ENCODE measurements at places on chromosomes 4 and X.

DNA sequence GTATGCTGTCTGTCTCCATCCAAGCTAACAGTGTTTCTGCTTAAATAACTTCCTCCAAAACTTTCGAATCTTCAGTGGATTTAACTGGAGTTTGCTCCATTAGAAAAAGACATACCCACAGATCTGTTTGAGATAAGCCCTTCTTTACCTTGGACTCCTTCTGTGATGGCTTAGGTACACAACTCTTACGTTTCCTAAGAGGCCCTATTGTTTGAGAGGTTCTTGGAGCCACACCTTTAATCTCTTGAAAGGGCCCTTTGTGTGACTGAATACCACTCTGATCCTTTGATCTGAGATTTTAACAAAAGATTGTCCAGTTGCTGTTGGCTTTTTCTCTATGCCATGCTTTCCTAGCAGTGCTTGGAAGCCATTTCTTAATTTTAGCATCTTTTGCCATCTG lies 92.5 kb downstream of the AKAP4 start:
- DNase-seq = no peak

DNA sequence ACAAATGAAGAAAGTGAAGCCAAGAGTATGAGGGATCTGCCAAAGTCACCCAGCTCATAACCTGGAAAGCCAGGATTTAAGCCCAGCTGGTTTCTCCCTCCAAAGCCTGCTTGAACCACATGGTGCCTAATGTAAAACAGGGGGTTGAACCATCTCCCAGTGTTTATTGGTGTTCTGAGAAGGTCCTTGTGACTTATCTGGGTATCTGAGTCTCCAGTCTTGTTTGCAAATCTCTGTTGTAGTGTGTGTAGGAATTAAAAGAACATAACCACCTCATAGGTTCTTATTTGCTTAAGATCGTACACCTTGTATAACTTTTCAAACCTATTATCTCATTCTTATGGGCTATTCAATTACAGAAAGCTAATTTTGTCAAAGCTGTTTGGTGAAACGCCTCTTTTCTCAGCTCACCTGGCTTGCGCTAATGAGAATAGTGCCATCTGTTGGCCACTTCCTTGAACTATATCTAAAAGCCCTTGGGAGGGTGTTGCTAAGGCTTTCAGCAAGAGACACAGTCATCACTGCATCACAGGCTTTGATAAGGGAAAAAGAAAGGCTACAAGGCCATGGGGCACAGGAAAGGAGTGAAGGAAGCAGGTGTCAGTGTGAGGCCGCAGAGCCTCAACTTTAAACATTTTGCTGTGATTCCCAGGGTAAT lies 34.0 kb downstream of the ETDB start:
- no peak for DNase-seq

- no peak for DNase-seq
Observed at GRCh38 chr4:20681271-20681670, 19.0 kb upstream of the PACRGL start.

DNA sequence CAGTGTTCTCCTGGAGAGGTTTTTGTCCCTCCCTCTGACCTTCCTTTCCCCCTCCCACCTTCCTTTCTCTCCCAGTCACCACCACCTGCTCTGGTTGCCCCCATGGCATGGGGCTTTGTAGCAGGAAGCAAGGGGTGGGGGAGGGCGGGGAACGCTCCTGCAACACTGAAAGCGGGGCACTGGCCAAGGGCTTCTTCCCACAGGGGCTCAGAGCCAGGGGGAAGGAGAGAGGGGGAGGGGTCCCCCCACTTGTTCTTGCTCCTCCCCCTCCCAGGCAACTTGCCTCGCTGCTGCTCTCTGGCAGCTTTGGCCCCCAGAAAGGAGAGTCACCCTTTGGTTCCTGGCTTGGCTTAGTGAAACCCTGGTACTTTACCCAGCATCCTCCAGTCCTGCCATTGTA lies 48.4 kb downstream of the BCORL1 start:
- no peak for DNase-seq

DNA sequence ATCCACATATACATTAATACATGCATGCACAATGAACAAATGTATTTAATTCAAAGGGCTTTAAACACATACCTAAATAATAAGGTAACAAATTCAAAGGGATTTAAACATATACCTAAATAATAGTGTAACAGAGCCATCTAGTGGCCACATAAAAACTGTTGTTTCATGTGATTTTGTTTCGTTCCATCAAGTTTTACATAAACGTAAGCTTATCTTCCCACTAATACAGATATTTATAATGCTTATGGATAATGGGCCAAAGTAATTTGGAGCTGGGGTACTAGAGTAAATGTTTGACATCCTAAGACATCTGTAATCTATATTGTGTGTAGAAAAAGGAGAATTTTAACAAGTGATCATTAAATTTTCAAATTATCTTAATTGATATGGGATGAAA lies 82.3 kb downstream of the PRSS12 start:
- no peak for DNase-seq

DNA sequence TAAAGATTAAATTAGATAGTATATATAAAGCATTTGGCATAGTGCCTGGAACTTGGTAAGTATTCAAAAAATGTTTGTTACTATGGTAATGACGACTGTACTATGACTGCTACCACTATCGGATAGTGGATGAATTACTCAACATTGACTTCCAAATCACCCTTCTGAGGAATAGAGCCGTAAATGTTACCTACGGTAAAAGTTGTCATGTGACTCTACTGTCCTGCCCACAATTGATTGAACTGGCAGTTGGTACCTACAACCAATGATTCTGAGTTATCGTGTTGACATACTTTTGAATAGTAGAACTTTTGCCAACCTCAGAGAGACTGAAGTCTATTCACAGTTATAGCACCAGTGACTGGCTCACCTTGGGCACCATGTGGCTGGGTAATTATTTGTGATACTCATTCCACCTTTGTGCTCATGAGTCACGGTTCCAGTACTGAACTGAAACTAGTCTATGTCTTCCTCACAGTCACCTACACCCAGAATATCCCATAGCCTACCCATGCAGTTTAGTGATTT lies 185.5 kb upstream of the PITX2 start:
- no peak for DNase-seq

DNA sequence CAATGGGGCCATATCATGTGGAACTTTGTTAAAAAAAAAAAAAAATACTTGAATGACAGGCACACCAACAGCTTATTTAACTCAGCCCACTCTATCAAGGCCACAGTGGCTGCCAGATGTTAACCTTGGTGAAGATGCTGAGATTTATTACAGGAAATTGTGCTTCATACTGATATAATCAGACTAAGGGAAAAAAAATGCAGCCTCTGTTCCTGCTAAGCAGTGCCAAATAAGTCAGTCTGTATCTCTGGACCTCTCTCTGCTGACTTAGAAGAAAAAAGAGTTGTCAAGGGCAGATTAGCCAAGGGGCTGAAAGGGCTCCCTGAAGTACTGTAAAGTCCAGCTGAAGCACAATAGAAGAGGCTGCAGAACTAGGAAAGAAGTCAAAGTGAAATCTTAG lies 677.7 kb upstream of the HTR2C start:
- DNase-seq = no peak

DNA sequence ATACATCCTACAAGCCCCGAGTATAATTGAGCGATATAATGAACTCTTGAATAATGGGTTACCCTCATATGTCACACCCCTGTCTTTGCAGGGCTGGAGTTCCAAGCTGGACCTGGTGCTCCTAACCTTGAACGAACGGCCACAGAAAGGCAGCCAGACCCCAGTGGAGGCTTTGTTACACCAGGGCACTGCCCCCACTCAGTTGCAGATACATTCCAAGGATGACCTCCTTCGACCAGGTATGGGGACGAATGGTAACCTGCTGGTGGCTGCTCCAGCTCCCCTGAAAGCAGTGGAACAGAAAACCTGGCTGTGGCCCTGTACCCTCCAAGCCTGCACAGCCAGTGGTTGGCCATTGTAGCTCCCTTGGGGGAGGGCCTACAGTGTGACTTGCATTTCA lies 56.6 kb upstream of the CCDC149 start:
- no peak for DNase-seq
